Caudate nucleus (tissue), 63 donors: ENCODE measurements at places on chromosomes 13 and 19.

DNA sequence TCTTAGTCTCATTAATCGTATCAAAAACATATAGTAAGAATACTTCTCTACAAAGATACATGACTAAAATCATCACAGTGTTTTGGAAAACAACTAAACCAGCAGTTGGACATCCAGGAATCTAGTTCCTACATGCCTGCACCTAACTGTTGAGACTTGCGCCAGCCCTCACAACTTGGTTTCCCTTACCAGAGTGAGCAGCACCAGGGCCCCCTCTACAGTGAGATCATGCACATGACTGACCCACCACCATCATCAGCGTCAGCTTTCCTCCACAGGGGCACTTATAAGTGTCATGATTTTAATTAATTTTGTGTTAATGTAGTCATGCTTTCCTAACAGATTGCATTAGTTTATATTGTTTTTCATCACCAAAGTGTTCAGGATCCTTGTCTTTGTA is 1322.0 kb downstream of the EFNB2 start:
- DNase-seq = no peak

DNA sequence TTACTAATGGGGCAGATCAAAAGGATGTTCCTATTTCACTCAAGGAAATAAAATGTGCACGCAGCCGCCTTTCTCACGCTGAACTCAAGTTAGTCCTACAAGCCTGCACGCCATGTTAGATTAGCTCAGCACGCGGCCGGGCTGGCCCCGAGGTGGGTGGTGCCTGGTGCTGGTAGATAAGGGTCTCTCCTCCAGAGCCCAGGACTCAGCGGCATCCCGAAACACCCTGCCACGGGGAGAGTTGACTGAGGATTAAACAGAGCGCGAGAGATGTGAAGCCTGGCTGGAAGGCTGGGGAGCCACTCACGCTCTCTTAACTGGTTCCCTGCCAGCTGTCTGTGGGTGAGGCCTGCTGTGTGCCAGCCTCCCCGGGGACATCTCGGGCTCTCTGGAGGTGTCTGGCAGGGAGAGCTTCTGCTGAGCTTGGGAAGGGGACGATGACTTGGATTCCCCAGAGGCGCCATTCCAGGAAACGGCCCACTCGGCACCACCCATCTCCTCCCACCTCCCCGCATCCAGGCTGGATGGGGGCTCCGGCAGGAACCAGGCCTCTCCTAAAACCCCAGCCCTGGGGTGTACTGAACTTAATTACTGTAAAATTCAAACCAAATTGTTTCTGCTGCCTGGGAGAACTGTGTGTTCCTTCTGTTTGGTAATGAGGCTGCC is 122.2 kb downstream of the KDM4B start:
- DNase-seq = peak; percentile 5

DNA sequence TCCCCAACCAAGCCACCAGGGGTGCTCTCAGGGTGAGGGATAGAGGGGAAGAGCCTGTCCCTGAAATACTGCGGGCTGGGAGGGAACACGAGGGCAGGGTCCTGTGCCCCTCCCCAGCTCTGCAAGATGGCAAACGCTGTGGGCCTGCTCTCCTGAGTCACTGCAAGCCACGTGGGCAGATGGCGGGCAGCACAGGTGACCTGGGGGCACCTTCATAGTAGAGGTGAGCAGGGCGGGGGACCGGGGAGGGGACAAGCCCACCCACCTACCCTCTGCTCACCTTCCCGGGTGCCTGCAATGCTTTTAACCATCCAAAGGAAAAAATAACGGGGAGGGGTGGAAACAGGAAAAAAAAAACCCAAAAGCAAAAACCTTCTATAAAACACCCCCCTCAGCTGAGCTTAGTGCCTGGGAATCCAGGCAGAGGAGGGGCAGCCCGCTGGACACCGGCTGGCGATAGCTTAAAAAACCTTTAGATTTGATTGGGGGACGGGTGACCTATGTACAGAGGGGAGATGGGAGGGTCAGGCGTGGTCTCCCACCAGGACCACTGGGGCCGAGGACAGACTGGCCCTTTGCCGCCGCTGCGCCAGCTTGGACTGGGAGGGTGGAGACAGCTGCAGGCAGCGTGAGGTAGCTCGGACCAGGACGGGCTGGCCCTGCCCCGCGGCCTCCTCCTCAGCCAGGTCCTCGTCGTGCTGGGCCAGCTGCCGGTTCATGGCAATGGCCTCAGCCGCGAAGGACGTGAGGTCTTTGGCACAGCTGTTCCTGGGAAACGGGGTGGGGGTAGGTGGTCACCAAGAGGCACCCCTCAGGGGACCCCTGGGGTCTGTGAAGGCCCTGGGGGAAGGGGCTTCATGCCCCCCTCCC is 11.7 kb downstream of the MKNK2 start:
- no peak for DNase-seq

DNA sequence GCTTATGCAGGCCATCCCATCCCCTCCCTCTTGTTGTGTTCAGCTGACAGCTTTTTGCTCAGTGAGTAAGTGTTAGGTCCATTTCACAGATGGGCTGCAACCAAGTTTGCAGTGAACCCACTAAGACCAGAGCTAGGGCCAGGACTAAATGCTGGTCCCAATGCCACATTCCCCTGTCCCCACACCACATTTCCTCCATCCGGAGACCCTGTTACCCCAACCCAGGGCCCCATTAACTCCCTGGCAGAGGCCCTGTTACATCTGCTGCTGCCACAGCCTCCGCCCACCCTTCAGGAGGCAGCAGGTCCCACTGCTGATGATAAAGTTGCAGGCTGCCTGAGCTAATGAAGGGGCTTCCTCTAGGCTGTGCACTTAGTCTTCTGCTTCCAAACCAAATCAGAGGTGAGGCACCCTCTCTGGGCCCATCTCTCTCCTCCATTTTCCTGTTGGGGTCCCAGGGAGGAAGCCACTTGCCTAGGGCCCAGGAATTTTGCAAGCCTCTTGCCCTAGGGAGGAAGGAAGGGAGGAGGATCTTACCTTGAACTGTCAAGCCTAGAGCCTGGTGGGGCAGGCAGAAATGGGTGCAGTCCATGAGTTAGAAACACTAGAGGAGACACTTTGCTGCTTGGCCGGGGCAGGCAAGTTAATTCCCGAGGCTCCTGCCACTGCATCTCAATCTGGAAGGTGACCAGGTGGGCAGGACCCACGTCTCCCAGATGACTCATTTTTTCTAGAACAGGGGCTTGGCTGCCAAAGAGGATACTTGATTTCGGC is 3.4 kb upstream of the USF2 start:
- no peak for DNase-seq

DNA sequence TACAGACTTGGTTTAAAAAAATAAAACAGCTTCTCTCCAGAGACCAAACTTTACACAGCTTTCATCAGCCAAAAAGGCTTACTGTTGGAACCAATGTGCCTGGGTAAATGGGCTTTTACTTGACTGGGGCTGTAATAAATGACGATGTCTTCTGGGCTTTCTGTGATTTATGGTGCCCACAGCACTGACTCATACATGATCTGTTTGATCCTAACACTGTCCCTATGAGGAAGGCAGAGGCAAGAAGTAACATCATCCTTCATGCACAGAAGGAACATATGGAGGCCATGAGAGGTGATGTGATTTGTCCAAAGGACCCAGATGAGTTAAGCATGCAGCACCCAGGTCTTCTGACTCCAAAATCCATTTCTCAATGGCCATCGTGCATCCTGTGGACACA is 77.4 kb downstream of the DOCK9 start:
- DNase-seq = no peak

GRCh38 chr19:51025809-51026553 is 435 bp downstream of the KLK11 start:
- DNase-seq = no peak
